NCI-H1105 treated with DMSO at 0.1 percent for 48 hours (cell line): ENCODE measurements at places on chromosomes 7 and 10.
A peak's percentile ranks its signal among the peaks of the same experiment; 100 is the strongest.

GRCh38 chr7:136114966-136115762, 138.0 kb upstream of the MTPN start:
- peak; percentile 24 for DNase-seq

GRCh38 chr7:91537260-91538152, 273.3 kb downstream of the FZD1 start:
- DNase-seq = no peak

DNA sequence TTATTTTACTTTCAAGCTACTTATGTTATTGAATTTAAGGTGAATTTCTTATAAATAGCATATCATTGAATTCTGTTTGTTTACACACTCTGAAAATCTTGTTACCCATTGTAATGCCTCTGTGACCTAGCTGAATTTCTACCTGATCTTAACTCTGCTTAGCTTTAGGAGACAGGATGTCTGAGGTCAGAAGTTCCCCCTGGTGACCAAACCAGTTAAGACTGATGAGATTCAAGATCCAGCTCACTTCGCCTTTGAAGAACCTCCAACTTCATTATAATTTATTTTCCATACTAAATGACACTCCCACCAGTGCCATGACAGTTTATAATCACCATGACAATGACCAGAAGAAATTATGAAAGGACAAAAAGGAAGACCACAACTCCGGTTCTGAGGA, 213.4 kb upstream of the CDC14C start:
- DNase-seq = no peak

- no peak for DNase-seq
These were observed 38.0 kb upstream of the MKX start for GRCh38 chr10:27783660-27784059.

DNA sequence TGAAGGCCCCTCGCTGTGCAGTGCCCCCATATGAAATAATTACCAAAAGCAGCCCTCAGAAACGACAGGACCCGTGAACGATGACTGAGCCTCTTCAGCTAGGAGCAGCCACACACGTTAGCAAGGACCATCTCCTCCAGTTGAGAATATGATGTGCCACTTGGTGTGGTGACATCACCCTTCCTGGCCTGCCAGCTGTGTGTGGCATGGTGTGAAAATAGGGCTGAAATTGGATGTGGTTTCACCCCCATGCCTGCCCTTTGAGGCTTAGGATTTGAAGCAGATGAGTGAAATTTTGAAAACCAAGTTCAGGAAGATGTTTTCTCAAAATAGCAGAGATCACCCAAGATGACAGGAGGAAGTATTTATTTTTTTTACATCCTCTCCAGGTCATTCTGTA, 49.1 kb upstream of the BTBD16 start:
- DNase-seq = no peak

- no peak for DNase-seq
These were observed 71.3 kb downstream of the NRCAM start for GRCh38 chr7:108384716-108385483.

- no peak for DNase-seq
These were observed 515 bp upstream of the SLC4A2 start for GRCh38 chr7:151058781-151059366.
